Stimulated activated naive B cell treated with anti-CD40 and anti-IgM and Interleukin-4, amounts not matched to agents 10 μg/mL and 1 μg/mL and 100 μg/mL, for 72 hours (primary cell): ENCODE measurements at places on chromosomes 2 and 18.

- no peak for DNase-seq
Measured at GRCh38 chr2:218260742-218261422, at the start of gene GPBAR1. Gene GPBAR1, plus strand, starts transcription at chr2:218261015. Its CDS starts 1,710 bp downstream, at chr2:218262725.

GRCh38 chr2:99659874-99660273 is 170.1 kb upstream of the REV1 start:
- no peak for DNase-seq

DNA sequence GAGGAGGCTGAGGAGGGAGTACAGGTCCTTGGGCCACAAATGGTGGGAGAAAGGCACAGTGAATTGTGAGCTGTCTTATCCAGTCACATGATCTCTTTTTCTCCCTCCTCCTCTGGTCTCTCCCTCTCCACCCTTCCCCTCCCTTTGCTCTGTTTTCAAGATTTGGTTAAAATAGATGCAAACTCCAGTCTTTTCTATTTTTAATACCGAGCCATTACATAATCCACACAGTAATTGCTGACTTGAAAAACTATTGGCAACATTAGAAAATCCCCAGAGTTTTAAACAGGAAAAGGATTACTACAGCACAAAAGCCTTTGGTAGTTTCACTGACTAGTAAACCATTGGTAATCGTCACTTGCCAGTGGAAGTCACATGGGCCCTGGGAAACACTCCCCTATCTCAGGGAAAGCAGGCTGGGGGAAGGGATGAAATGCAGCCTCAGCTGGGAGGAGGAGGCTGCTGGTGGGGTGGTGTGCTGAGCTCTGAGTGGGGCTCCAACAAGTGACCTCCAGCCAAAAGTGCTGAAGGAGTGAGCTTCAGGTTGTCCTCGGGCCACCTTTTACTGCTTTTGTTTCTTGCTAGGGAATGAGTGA is 57.4 kb upstream of the PCBP1 start:
- DNase-seq = no peak

- no peak for DNase-seq
Measured at GRCh38 chr2:191165176-191165643, 14.4 kb upstream of the STAT4 start.

DNA sequence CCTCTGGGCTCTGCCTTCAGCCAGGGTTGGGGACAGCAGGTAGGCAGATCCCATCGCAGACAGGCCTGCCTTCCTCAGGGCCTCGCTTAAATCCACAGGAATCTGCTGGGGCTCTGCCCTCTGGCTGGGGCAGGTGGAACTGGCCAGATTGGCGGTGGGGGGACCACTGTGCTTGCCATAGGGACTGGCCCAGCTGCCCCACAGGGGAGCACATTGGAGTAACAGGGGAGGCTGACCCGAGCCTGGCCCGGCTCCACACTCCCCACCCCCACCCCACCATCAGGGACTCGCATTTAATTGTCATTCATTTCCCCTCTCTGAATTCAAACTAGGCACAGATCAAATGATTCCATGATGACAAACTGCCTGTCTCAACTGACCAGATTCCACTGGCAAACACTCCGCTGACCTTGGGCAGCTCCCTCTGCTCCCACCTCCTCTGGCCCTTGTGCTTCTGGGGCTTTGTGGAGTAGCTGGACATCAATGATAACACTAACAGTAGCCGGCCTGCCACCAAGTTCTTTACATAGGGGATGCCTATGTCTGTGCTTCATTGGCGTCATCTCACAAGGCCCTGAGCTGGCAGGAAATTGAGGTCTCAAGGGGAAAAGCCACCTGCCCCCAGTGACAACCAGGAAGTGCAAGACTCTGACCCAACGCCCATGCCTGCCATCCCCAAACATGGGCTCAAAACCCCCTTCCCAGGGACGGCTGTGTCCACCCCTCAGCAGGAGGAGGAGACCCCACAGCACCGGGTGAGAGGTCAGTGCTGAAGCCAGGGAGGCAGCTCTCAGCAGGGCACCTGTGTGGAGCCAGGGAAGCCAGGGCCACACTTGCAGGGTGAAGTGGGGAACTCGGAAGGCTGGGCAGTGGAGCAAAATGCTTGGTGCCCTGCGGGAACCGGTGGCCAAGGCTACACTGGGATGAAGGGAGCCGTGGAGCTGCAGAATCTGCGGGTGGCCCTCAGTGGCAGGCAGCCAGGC is 2.1 kb upstream of the B3GNT7 start:
- DNase-seq = peak; percentile 86
